ENCODE measurements at places on chromosomes 11 and 22. TPM values are rescaled to one million over a fixed set of nuclear protein-coding genes. Genes with fewer than 3 reads are reported as not detected.

The MYO7A gene
- 3.5 TPM for polyA plus RNA-seq

The SERPIND1 gene
- not detected for polyA plus RNA-seq

The BANF1 gene
- 175 TPM for polyA plus RNA-seq

The NXPE4 gene
- not detected for polyA plus RNA-seq

The ACR gene
- polyA plus RNA-seq, result not detected

The P2RX6 gene
- polyA plus RNA-seq, result not detected

The OR8D1 gene
- not detected for polyA plus RNA-seq

The HBE1 gene
- not detected for polyA plus RNA-seq

Data from CD14-positive monocyte (primary cell).